ENCODE measurements at places on chromosomes 3 and 15.

DNA sequence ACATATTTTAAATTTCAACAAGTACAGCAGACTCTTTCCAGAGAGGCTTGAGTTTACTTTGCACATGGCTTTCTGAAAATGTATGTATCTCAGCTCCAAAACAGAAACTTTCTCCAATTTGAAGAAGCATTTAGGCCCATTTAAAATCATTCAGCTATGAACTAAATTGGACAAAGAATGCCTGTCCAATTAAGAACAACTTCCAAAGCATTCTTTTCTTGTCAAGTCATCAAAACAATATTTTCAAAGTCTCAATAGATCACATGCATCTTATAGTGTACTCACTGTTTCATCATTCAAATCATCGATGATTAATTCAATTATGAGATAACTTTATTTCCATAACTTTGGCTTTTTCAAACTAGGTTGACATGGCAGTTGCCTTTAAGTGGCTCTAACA, 95.2 kb downstream of the KBTBD8 start:
- DNase-seq = no peak

- DNase-seq = no peak
These were observed 3.9 kb downstream of the NSUN3 start for GRCh38 chr3:94066506-94067500.

DNA sequence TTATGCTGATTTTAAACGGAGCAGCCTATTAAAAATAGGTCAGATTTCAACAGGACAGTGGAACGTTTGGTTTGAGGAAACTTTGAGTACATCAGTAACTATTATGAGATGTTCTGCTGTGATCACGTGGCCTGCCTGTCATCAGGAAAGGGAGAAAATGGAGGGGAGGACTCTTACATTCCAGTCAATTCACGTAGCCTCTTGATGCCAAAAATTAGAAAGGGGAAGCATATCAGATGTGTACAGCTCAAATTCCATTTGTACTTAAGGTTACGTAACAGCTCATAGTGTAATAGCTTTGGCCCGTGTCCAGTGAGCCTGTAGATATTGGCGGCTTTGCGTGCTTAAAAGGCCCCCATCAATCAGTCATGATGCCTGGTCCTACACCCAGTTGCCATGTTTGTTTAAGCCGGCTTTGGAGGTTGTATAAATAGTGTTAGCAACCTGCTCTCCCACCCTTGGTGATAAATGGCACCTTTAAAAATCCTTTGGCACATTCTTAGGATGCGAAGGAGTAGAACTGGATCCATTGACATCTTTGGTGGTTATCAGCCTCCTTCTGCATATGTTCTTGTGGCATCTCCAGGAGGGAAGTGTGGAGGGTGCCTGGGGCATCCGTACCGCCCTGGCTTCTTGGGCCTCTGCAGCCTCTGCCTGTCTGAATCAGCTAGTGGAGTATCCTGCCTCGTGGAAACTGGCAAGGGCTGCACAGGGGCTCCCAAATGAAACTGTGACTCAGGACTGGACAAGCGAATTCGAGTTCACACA, 163.9 kb downstream of the THSD4 start:
- DNase-seq = peak; percentile 87

GRCh38 chr15:66494262-66494661, 3.3 kb downstream of the SNAPC5 start:
- DNase-seq = no peak

GRCh38 chr15:36777926-36778325, 198.5 kb downstream of the CDIN1 start:
- DNase-seq = no peak
